Cardiac fibroblast (primary cell): ENCODE measurements at places on chromosomes 5 and 9.

- no peak for DNase-seq
These were observed 309.2 kb downstream of the AGTPBP1 start for GRCh38 chr9:85432599-85432998.

DNA sequence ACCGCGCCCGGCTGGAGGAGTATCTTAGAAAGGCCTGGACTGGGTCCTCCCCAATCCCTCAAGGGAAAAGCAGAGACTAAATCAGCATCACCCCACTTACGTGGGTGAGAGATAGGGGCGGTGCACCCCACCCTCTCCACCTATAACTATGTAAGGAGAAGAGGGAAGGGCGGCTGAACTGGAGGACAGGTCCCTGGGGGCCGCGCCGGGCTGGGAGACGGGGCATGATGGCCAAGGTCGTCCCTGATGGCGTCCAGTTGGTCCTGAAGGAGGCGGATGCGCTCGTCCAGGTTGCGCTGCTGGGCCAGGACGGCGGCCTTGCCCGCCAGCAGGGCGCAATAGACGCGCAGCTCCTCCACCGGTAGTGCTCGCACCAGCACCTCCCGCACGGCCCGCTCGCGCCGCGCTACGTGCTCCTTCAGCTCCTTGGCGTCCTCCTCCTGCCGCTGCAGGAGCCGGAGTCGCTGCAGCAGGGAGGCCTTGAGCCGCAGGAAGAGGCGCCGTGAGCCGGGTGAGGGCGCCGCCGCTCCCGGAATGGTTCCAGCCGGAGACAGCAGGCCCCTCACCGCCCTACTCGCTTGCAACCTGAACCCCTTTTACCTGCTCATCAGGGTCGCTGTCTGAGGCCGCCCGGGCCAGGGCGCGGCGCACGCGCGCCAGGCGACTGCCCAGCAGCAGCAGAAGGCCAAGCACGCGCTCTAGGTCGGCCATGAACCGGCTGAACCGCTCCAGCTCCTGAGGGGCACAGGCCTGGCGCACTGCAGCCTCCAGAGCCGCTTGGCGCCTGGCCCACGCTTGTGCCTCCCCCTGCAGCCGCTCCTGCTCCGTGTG, 7.6 kb downstream of the SHROOM1 start:
- DNase-seq, result no peak

- DNase-seq, result no peak
These were observed 138.8 kb downstream of the TRPM6 start for GRCh38 chr9:74748966-74749365.

- peak; percentile 82 for DNase-seq
These were observed 113.0 kb downstream of the GAPVD1 start for GRCh38 chr9:125374443-125375309.

DNA sequence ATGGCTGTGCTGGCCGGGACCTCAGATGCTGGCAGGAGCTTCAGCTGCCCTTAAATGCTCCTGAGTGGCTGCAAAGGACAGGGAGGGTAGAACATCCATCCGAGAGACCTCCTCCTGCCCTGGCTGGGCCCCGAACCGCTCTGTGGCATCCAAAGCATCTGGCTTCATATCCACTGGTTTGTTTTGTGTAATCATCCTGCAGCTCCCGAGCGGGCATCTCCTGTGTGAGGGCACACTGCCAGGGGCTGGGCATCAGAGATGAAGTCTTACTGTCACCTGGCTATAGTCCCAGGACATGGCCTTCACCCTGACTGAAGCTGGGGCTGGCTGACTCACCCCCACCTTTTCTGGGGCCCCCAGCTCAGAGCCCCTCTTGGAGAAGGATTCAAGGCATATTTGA, 18.5 kb upstream of the NTNG2 start:
- DNase-seq, result no peak

DNA sequence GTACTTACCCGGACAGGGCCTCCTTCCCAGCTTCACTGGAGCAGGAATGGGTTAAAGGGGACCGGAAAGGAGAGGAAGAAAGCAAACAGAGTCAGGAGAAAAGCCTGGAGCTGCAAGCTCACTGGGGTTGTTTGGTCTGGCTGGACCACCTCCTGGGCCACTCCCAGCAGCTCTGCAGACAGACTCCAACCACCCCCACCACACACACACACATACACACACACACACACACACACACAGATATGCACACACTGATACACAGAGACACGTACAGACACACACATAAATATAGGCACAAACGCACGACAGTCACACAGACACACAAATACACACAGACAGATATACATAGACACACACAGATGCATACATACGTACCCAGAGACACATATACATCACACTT, 34.9 kb upstream of the SYNPO start:
- DNase-seq, result no peak

DNA sequence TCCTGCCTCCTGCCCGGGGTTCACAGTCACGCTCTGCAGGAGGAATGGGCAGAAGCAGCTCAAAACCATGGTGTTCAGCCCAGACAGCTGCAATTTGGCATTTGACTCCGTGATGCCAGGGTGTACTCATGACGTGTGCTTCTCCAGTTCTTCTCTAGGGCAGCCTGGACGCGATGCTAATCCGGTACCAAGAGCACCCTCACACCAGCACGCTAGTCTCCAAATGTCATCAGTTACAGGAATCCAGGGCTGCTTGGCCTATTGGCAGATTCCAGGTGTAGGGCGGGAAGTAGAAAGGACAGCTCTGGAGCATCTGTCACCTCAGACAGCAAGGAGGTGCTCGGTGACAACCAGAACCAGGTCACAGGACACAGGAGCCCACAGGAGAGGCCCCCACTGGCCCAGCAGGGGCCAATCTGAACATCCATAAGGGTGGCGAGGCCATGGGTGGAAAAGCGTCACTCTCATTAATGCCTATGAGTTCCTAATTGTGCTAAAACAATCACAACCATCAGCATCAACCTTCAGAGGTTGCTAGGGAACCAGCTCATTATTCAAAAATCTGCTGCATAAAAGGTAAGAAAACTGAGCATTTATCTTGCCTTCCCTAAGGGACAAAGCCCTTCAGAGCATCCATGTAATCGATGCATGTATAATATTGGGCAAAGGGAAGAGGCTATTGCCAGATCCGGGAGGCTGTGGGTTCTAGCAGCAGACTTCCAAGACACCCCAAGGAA, 241.9 kb upstream of the IRX4 start:
- DNase-seq, result no peak

GRCh38 chr5:171562822-171563221, 143.4 kb downstream of the FGF18 start:
- no peak for DNase-seq

- DNase-seq, result no peak
These were observed 205.3 kb upstream of the NFIL3 start for GRCh38 chr9:91628892-91629291.

GRCh38 chr5:57779383-57780223, 297.0 kb upstream of the ACTBL2 start:
- peak; percentile 84 for DNase-seq

DNA sequence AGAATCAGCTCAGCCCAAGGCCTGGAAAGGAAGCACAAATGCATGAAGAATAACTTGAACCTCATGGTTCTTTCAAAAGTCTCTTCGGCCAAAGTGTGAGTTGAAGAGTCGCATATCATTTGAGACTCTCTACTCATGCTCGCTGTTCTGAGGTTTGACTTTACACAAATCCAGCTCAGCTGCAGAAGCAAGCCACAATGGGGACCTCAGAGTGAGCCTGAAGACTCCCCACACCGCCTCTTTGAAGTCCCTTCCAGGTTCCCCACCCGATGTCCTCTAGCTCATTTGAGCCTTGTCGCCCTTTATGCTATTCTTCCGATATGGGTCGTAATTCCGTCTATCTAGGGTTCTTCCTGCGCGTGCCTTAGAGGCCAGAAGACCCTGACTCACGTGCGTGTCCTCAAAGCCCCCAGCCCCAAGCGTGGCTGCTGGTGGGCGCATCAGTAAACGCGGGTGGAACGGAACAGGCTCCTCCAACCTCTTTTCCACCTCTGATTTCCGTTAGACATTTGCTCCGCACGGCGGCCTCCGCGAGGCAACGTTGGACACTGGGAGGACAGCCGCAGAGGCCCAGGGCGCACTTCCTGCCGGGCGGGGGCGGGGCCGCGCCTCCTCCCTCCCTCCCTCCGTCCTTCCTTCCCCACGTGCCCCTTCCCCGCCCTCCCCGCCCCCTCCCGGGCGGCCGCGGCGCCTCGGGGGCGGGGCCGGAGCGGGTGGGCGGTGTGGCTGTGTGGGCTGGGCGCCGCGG, at the start of gene SNX30:
SNX30 (plus strand) TSS at position 745 of the 748 bp plus-strand sequence. CDS start 242 bp downstream, outside the sequence.
- DNase-seq, result peak; percentile 86

GRCh38 chr5:128536254-128537220, 1.5 kb downstream of the FBN2 start:
- DNase-seq, result peak; percentile 40

DNA sequence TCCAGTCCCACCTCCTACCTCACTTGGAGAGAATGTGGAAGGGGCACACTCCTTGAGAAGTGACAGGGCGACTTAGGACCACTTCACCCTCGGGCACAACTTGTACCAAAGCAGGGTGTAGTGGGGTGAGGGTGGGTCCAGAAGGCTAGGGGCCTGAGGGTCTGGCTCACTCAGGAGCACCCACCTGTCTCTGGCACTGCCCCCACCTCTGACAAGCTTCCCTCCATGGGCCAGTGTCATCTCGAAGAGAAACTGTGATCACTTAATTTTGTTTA, 76.9 kb upstream of the OLFM1 start:
- no peak for DNase-seq

DNA sequence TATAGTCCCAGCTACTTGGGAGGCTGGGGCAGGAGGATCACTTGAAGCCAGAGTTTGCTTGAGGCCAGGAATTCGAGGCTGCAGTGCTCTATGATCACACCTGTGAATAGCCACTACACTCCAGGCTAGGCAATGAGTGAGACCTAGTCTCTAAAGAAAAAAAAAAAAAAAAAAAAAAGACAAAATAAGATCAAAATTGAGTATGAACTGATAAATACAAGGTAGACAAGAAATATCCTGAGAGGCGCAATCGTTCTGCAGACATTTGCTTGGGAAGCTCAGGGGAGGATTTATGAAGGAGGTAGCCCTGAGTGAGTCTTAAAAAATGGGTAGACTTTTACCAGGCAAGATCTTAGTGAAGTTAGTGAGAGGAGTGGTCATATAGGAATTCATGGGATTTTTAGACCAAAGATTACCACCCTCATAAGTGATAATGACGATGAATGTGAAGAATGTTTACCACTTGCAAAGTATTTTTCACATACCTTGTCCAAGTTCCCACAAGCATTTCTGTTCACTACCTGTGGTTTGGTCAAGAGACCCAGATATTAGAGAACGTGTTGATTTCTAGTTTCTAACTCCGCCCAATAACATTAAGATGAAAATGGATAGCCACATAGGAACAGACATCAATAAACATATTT, 4.4 kb downstream of the PDCD1LG2 start:
- no peak for DNase-seq

DNA sequence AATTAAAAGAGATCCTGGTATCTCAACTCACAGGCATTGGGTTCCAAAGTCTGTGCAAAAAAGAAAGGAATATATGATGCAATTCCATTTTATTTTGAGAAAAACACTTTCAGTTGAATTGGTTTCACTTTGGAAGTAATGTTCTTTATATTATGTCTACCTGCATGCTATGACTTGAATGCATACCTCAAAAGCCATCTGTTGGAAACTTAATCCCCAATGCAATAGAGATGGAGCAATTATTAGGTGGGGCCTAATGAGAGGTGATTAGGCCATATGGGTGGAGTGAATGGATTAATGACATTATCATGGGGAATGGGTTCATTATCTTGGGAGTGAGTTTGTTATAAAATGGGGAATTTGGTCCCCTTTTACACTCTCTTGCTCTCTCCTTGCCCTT, 293.3 kb downstream of the CSNK1G3 start:
- DNase-seq, result no peak

DNA sequence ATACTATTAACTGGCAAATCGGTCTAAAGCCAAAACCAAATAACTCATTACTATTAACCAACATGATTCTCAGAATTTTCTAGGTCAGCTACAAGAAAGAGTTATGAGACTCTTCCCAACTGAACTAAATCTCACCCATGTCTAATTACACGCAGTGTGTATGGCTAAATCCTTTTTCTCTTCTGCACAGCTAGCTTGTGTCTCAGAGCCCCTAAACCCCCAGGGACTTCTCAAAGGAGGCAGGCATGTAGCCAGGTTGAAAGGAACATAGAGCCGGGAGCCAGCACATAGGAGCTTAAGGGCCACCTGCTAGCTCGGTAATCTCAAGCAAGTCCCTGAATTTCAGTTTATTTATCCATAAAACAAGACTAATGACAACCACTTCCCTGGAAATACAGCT, 2.2 kb upstream of the GZMK start:
- no peak for DNase-seq

GRCh38 chr5:59327191-59327980, 566.1 kb downstream of the PDE4D start:
- no peak for DNase-seq

- peak; percentile 21 for DNase-seq
These were observed 45.7 kb downstream of the SNX18 start for GRCh38 chr5:54563083-54563761.

GRCh38 chr5:127409921-127410675, 107.3 kb upstream of the PRRC1 start:
- DNase-seq, result no peak

DNA sequence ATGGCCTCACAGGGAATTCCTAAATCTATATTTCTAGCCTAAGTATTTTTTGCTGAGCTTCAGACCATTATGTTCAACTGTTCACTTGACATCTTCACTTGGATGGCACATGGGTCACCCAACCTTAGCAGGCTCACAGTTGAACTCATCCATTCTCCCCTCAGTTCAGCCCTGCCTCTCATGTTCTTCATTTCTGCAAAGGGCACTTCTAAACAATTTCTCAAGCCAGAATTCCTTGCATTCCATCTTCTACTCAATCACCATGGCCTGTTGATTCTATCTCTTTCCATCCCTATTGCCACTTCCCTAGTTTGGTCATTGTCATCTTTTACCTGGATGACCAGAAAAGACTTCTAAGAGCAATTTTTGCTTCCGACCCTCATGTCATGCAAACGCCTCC, 7.3 kb upstream of the RGS3 start:
- DNase-seq, result peak; percentile 40

GRCh38 chr5:170265522-170265921, 32.1 kb downstream of the LCP2 start:
- no peak for DNase-seq
